Nucleus accumbens (tissue), 56 donors: ENCODE measurements at places on chromosomes 5 and 9.

- DNase-seq, result no peak
These were observed 293.4 kb upstream of the IRX1 start for GRCh38 chr5:3302228-3302627.

DNA sequence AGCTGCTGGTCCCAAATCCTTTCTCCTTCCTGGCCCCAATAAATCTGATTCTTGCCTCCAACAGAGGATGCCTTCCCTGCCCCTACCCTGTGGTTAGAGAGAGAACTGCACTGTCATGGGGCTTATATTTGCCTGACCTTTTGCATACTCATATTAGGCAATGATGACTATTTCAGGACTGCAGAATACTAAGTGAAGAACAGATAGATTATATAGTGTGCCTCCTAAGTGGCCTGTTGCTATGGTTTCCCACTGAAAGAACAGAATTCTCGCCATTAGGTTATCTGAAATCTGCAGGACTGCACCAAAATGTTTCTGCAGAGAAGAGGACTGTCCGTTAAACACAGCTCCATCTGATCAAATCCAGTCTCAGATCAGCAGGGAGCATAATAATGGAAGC lies 87.3 kb upstream of the CCNG1 start:
- no peak for DNase-seq

GRCh38 chr9:5899292-5899691 lies 8.6 kb downstream of the MLANA start:
- DNase-seq, result no peak

DNA sequence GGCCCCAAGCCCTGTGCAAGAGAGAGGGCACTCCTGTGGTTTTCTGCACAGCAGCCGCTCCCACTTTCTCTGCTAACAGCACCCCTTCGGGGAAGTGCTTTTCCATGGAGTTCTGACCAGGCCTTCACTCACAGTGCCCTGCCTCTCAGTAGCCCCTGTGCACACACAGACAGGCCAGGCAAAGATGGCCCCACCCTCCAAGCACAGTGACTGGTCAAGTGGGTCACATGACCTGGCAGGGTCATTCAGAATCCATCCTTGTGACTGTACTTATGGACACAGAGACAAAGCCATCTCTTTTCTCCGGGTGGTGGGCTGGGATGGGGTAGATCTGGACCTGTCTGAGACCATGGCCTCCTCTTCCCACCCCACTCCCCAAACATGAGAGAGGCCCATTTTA lies 82.5 kb downstream of the PSD2 start:
- no peak for DNase-seq

DNA sequence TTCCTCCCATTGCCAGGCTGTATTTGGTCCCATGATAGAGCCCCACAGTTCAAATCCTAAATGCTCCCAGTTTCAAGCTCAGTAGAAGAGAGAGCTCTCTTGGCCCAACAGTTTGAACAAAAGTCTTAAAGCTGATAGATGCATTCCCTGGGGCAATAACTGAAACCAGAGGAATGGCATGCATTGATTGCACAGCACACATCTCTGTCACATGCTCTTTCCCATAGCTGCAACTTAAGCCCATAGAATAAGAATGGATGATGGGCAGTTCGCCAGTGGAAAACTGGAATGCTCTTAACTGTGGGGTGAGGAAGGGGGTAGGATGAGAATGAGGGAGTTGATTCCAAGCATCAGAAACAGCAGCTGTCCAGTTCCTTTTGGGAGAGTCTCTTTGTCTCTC lies 1942.4 kb upstream of the WWC1 start:
- no peak for DNase-seq

- DNase-seq, result no peak
These were observed 332.3 kb downstream of the CWC27 start for GRCh38 chr5:65100911-65101631.

GRCh38 chr5:72066705-72067107 lies 40.6 kb upstream of the MAP1B start:
- DNase-seq, result no peak

DNA sequence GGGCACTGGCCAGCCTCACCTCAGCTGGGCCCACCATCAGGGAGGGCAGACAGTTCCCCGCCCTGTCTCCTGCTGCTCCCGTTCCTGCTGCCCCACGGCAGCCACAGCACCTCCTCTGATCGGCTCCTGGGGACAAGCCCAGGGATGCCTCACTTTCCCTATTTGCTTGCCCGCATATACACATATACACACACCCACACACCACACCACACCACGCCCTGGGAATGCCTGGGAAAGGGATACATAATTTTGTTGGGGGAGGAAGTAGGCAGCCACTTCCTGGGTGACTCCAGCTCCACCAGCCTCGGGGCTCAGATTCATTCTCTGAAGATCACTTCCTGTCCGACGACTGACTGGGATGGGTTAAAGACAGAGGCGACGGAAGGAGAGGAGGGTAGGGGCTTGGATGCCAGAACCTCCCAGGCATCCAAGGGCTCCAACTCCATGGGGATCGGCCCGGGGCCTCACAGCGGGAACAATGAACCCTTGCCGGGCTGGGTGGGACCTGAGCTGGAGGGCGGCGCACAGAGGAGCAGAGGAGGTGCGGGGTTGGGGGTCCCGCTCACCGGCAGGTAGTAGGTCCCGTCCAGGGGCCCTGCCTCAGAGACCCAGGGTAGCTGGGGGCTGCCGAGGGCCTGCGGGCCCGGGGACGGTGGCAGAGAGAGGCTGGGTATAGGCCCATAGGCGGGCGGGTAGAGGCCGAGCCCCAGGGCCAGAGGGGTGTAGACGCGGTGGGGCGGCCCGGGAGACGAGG lies 2.0 kb upstream of the MZB1 start:
- DNase-seq, result no peak

GRCh38 chr9:118129541-118129940 lies 425.3 kb downstream of the TLR4 start:
- no peak for DNase-seq

DNA sequence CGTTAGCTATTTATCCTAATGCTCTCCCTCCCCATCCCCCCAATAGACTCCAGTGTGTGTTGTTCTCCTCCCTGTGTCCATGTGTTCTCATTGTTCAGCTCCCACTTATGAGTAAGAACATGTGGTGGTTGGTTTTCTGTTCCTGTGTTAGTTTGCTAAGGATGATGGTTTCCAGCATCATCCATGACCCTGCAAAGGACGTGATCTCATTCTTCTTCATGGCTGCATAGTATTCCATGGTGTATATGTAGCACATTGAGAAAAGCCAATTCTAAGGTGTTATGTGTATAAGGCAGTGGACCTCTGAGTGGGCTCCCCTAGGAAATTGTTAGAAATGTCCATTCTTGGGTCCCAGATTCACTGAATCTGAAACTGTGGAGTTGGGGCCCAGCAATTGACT lies 103.1 kb upstream of the MYO10 start:
- DNase-seq, result no peak

DNA sequence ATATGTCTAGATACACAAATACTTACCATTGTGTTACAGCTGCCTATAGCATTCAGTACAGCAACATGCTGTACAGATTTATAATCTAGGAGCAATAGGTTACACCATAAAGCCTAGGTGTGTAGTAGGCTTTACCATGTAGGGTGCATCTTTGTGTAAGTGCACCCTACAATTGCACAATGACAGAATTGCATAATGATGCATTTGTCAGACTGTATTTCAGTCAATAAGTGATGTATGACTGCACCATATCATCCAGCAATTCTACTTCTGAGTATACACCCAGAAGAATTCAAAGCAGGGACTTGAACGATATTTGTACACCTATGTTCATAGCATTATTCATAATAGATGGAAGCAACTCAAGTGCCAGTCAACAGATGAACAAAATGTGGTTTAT lies 100.4 kb upstream of the SLC44A1 start:
- DNase-seq, result no peak

- DNase-seq, result no peak
These were observed 120.6 kb downstream of the SEMA6A start for GRCh38 chr5:116453988-116454411.

- DNase-seq, result no peak
These were observed 257.1 kb downstream of the FBXL7 start for GRCh38 chr5:15757103-15757502.

DNA sequence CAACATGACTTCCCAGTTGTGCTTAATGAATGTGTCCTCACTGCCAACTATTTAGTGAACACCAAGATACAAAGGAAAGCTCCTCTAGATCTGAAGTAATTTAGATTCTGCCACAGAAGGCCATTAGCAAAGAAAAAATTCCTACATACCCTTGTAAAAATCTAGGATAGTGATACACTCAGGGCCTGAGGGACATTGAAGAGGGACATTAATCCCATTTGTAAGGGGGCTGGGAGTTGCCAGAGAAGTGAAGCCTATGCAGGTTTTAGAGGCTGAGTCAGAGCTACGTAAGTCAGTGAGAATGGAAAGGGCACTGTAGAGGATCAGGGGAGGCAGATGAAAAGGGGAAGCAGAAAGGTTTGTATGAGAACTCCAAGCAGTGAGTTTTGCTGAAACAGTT lies 286.9 kb upstream of the TARS1 start:
- DNase-seq, result no peak

DNA sequence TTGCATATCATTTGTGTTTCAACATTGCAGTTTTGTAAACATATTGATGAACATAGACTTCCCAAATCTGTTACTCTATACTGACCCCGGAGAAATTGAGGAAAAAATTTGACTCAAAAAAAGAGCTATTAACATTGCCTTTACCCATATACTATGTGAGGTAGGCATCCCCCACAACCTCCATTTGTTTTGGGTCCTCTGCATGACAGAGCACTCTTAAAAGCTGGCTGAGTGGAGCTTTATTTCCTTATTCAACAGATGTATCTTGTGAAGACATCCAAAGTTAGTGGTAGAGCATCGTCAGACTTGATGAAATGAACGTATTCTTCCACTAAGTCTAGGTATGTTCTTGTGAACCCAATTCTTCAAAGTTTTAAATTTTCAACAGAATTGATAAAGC lies 310.5 kb downstream of the CDH9 start:
- no peak for DNase-seq

- no peak for DNase-seq
These were observed 392.9 kb upstream of the WWC1 start for GRCh38 chr5:167898361-167899042.

DNA sequence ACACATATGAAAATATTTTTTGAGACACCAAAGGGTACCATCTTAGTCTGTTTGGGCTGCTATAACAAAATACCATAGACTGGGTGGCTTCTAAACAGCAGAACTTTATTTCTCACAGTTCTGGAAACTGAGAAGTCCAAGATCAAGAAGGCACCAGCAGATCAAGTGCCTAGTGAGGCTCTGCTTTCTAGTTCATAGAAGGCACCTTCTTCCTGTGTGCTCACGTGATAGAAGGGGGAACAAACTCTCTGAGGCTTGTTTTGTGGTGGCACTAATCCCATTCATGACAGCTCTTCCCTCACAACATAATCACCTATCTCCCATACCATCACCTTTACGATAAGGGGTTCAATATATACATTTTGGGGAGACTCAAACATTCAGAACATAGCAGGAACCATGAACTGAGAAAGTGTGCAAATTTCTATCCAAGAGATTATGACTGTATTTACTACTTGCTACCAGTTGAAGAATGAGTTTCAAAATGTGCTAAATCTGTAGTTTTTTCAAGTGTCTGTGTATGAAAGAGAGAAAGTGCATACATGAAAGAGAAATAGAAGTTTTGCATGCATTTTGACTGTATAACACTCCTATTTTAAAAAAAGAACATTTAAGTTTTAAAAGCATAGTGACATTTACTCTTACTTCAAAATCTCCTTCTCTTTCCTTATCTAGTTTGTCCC lies 207.3 kb downstream of the PARP8 start:
- DNase-seq, result no peak

DNA sequence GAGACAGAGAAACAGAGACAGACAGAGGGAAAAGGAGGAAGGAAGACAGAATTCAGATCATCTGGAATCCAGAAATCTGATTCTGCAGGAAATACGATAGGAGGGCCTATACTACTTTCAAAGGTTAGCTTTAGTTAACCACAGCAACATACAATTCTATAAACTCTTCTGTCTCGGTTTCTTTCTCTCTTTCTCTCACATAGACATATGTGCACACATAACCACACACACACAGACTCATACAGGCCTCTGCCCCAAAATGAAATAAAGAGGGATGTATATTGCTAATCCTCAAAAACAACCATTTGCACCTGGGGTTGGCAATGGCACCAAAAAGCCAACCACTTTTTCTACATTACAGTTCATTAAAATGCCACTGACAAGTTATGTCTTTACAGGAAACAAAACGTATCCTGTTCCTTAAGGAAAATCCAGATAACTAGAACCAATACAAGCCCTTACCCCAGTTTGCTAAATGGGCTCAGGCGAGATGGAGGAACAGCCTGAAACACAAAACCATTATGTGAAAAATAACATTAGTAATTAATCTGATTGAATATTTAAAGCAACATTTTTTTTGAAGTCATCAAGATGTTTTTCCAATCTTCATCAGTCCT lies 372.3 kb upstream of the CCNH start:
- no peak for DNase-seq

DNA sequence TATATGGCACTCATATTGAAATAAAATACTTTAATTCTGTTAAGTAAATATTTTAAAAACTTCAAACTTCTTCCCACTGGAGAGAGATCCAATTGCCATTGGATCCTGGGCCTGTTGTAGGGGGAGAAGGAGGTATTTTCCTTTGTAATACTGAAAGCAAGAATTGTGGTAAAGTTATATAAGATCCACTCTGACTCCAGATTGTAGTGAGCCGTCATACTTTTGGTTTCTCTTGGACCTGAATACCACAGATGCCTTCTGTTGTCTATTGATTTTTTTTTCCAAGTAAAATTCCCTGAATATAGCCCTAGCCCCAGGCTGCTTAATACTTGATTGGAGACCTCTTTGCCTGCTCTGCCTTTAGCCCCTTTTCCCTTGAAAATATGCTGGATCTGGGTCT lies 86.9 kb downstream of the ATG10 start:
- no peak for DNase-seq

GRCh38 chr5:99045871-99046270 lies 117.1 kb upstream of the CHD1 start:
- no peak for DNase-seq

DNA sequence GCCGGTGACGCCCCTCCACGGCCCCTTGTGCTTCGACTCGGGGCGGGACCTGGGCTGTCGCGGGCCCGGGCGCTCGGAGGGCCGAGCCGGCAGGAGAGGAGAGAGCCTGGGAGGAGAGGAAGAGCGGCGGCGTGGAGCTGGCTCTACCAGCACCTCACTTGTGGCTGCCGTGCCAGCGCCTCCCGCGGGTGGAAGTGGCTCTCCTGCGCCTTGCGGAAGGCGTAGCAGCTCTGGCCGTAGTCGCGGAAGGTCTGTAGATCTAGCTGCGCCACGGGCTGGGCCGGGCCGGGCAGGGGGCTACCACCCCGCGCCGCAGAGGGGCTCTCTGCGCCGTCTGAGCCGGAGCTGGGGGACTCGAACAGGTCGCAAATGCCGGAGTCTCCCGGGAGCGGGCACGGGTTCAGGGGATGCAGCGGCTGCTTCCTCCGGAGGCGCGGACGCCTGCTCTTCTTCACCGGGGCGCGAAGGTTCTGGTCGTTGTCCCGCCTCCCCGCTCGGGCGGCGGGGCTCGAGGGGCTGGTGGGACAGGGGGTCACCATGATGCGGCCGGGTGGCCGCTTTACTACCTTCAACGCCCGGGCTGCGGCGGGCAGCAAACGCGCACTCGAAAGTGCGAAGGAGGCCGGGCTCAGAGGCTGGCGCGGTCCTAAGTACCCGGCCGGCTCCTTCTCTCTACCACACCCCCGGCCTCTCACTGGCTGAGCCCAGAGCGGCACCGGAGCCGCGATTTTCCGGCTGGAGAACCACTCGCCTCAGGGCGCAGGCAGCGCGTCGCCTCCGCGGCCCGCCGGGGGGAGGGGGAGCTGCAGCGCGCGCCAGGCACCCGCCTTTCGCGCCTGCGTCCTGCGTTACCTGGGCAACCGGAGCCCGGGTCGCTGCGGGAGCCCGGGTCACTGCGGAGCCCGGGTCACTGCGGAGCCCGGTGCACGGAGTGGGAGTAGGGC lies at the start of gene CCNO:
TSS of gene CCNO (minus strand) at position 624 of the 944 bp plus-strand sequence. CDS start at position 539, 85 bp downstream.
- no peak for DNase-seq

GRCh38 chr9:134605966-134606357 lies 35.6 kb upstream of the COL5A1 start:
- no peak for DNase-seq
